ENCODE measurements at places on chromosomes 5 and 9. TPM values are rescaled to one million over a fixed set of nuclear protein-coding genes. Genes with fewer than 3 reads are reported as not detected.
A peak's percentile ranks its signal among the peaks of the same experiment; 100 is the strongest.

The SPATA31A3 gene
- polyA plus RNA-seq = not detected

The PCDHB13 gene
- polyA plus RNA-seq = 0.26 TPM

The PLEKHG4B gene
- polyA plus RNA-seq = 1.1 TPM

- no peak overlapping the region for H3K4me3 ChIP-seq
- DNase-seq = no peak
- no peaks in the 10 kb centered on the region for H3K4me1 ChIP-seq
- H3K27me3 ChIP-seq = peaks cover 47% of the 10 kb centered on the region
Measured at GRCh38 chr5:139964994-139965565, 78.0 kb downstream of the NRG2 start.

- H3K27ac ChIP-seq = no peak overlapping the region
- no peaks in the 10 kb centered on the region for H3K36me3 ChIP-seq
- no peaks in the 10 kb centered on the region for H3K4me1 ChIP-seq
- DNase-seq = no peak
Measured at GRCh38 chr5:62263401-62263800, 42.6 kb upstream of the KIF2A start.

- no peaks in the 10 kb centered on the region for H3K36me3 ChIP-seq
- no peak overlapping the region for H3K27ac ChIP-seq
Measured at GRCh38 chr5:3126639-3127038, 375.2 kb upstream of the IRX2 start.

- H3K27ac ChIP-seq = no peak overlapping the region
- DNase-seq = peak; percentile 74
- H3K4me1 ChIP-seq = no peaks in the 10 kb centered on the region
- H3K4me3 ChIP-seq = no peak overlapping the region
- no peaks in the 10 kb centered on the region for H3K36me3 ChIP-seq
Measured at GRCh38 chr5:137737349-137738131, 1.7 kb upstream of the KLHL3 start.

DNA sequence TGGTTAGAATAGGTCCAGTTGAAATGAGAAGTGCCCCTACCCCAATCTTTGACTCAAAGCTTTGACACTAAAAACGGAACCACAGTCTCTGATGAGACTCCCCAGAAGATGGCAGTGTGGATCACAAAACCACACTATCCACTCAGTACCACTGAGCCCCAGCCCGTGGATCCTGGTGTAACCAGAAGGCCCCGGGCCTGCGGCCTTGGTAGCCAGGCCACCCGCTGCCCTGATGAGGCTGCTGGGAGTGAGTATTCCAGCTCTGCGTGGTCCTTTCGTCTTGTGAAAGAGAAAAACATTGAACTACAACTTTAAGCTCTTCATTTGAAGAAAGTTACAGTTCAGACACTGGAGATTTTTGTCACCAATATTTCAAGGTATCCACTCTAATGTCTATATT lies 42.2 kb upstream of the FBP1 start:
- H3K27me3 ChIP-seq = no peaks in the 10 kb centered on the region
- no peaks in the 10 kb centered on the region for H3K36me3 ChIP-seq
- H3K4me3 ChIP-seq = no peak overlapping the region
- no peaks in the 10 kb centered on the region for H3K4me1 ChIP-seq

- no peaks in the 10 kb centered on the region for H3K4me1 ChIP-seq
- H3K4me3 ChIP-seq = no peak overlapping the region
- H3K27ac ChIP-seq = no peak overlapping the region
- H3K27me3 ChIP-seq = no peaks in the 10 kb centered on the region
- DNase-seq = no peak
Measured at GRCh38 chr9:17739022-17739421, 160.2 kb downstream of the SH3GL2 start.

- H3K27ac ChIP-seq = no peak overlapping the region
- H3K36me3 ChIP-seq = no peaks in the 10 kb centered on the region
- no peak for DNase-seq
- H3K27me3 ChIP-seq = no peaks in the 10 kb centered on the region
- H3K4me3 ChIP-seq = no peak overlapping the region
Measured at GRCh38 chr9:12274577-12274976, 418.6 kb upstream of the TYRP1 start.

GRCh38 chr5:172715421-172715780 lies 55.6 kb downstream of the DUSP1 start:
- no peaks in the 10 kb centered on the region for H3K36me3 ChIP-seq
- H3K4me1 ChIP-seq = peaks cover 6% of the 10 kb centered on the region
- H3K27ac ChIP-seq = no peak overlapping the region
- no peaks in the 10 kb centered on the region for H3K27me3 ChIP-seq
- DNase-seq = no peak

Measured in IMR-90 (cell line).